SK-N-MC (cell line): ENCODE measurements at places on chromosomes 16 and 17.

DNA sequence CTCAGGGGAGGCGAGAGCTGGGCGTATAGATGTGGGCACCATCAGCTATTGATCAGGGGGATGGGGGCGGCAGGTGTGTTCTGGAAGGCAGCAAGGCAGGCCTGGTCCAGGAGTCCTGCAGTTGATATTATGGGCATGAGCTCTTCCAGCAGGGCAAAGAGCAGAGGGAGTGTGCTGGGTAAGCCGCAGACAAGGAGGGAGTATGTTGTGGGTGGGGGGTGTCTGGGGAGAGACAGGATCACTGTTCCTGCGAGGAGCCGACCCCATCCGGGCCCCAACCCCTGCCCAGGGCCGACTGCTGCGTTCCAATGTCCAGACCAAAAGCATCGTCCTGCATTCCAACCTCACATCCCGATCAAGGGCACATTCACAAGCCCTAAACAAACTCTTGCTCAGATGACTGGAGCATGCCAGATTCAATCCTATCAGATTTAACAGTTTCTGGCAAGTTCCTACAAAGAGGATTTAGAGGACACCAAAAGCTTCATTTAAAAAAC, 9.2 kb downstream of the MXRA7 start:
- DNase-seq, result no peak

DNA sequence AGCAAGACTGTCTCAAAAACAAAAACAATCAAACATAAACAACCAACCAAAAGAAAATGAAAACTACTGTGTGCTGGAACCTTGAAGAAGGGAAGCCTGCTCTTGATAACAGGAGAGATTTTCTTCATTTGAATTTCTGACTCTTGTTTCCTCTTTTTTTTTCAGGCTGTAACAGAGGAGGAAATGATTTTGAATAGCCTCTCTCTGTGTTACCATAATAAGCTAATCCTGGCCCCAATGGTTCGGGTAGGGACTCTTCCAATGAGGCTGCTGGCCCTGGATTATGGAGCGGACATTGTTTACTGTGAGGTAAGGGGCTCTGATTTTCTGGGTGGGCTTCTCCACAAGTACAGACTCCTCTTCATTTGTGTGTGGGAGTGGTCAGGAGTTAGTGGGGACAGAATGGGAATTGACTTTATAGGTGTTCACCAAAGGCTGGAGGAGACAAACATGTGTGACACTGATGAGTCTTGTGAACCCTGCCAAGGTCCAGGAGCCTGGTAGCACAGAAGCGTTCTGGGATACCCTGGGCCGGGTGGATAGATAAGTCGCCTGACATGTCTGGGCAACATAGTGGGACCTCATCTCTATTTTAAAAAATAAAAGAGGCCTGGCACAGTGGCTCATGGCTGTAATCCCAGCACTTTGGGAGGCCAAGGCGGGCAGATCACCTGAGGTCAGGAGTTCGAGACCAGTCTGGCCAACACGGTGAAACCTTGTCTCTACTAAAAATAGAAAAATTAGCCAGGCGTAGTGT, 14.9 kb downstream of the DUS2 start:
- DNase-seq, result no peak

GRCh38 chr17:72273289-72274056, 152.7 kb downstream of the SOX9 start:
- no peak for DNase-seq

- no peak for DNase-seq
Observed at GRCh38 chr17:29615492-29616299, 7.0 kb downstream of the CORO6 start.

GRCh38 chr17:48790607-48791127, 26.4 kb downstream of the TTLL6 start:
- DNase-seq, result no peak

DNA sequence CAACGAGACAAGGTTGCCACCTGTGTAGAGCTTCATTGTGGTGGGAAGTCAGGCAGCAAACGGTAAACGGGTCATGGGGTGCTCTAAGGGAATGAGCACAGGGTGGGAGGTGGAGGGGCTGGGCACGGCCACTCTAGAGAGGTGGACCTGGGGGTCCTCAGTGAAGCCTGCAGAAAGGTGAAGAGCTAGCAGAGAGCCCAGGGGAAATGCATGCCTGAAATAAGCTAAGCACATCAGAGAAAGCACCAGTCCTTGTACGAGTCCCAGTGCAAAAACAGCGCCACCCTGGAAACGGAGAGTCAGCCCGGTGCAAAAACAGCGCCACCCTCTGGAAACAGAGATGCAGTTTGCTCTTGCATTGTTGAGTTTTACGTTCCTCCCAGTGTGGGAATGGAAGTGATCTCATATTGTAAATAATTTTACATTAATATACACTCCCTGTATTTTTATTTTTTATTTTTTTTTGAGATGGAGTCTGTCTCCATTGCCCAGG, 65.0 kb downstream of the TBC1D16 start:
- no peak for DNase-seq

GRCh38 chr17:34926661-34927060, 34.6 kb downstream of the CCT6B start:
- DNase-seq, result no peak

GRCh38 chr16:84179612-84180320, 7.1 kb downstream of the TAF1C start:
- no peak for DNase-seq
